ENCODE measurements at places on chromosomes 2 and 18. TPM values are rescaled to one million over a fixed set of nuclear protein-coding genes. Genes with fewer than 3 reads are reported as not detected.

FOXI3 gene
- total RNA-seq: not detected

HPCAL1 gene
- total RNA-seq: 17.5 TPM

COL6A3 gene
- 3,192 TPM for total RNA-seq

SAG gene
- total RNA-seq: not detected

MEP1B gene
- total RNA-seq: not detected

SLC8A1 gene
- 125 TPM for total RNA-seq

TPO gene
- total RNA-seq: not detected

ZAP70 gene
- total RNA-seq: 0.05 TPM

HOXD11 gene
- 7.8 TPM for total RNA-seq

SYT4 gene
- total RNA-seq: not detected

SLC16A14 gene
- 0.37 TPM for total RNA-seq

SLC9A4 gene
- total RNA-seq: not detected

CEBPZ gene
- total RNA-seq: 55.8 TPM

GPAT2 gene
- 11.0 TPM for total RNA-seq

MC5R gene
- not detected for total RNA-seq

ANKRD30BL gene
- not detected for total RNA-seq

CERKL gene
- not detected for total RNA-seq

ARID5A gene
- 3.0 TPM for total RNA-seq

CYRIA gene
- total RNA-seq: 0.30 TPM

MARCO gene
- not detected for total RNA-seq

CD207 gene
- total RNA-seq: not detected

MERTK gene
- total RNA-seq: 0.46 TPM

ID2 gene
- 118 TPM for total RNA-seq

DAPL1 gene
- not detected for total RNA-seq

PARD3B gene
- 13.0 TPM for total RNA-seq

PXDN gene
- 893 TPM for total RNA-seq

BCL11A gene
- 5.9 TPM for total RNA-seq

SULT1C2 gene
- not detected for total RNA-seq

HTR2B gene
- total RNA-seq: 2.1 TPM

PLA2R1 gene
- 8.0 TPM for total RNA-seq

PAX8 gene
- 0.65 TPM for total RNA-seq

NTSR2 gene
- total RNA-seq: not detected

TOGARAM2 gene
- total RNA-seq: 0.09 TPM

SOX11 gene
- total RNA-seq: 11.9 TPM

PMAIP1 gene
- total RNA-seq: 7.1 TPM

Data from smooth muscle cell of the umbilical artery (primary cell).